ENCODE measurements at places on chromosomes 7 and 10. TPM values are rescaled to one million over a fixed set of nuclear protein-coding genes. Genes with fewer than 3 reads are reported as not detected.

Gene ADAM22
- 1.8 TPM for total RNA-seq

Gene HOXA3
- total RNA-seq = 20.5 TPM

Gene RPEL1
- not detected for total RNA-seq

Gene GNG11
- 1.7 TPM for total RNA-seq

Gene SAMD8
- total RNA-seq = 26.6 TPM

Gene MMRN2
- total RNA-seq = 8.3 TPM

Gene HMX3
- 0.92 TPM for total RNA-seq

Gene GDF10
- 0.14 TPM for total RNA-seq

Gene GSTO2
- 5.4 TPM for total RNA-seq

Gene PLXNA4
- 2.7 TPM for total RNA-seq

Gene C10orf67
- not detected for total RNA-seq

Gene GFRA1
- 4.1 TPM for total RNA-seq

Gene GRID2IP
- 0.58 TPM for total RNA-seq

Gene CPA1
- not detected for total RNA-seq

Gene TUBAL3
- 64.0 TPM for total RNA-seq
